H9 (cell line): ENCODE measurements at places on chromosomes 6 and 20.

GRCh38 chr6:101195588-101195987 lies 197.9 kb upstream of the GRIK2 start:
- no peak for DNase-seq

GRCh38 chr6:37033255-37033654 lies 27.8 kb downstream of the FGD2 start:
- no peak for DNase-seq

- no peak for DNase-seq
Measured at GRCh38 chr6:49198015-49198414, 265.0 kb downstream of the MMUT start.

- no peak for DNase-seq
Measured at GRCh38 chr6:28336284-28337120, 554 bp upstream of the ZSCAN31 start.

DNA sequence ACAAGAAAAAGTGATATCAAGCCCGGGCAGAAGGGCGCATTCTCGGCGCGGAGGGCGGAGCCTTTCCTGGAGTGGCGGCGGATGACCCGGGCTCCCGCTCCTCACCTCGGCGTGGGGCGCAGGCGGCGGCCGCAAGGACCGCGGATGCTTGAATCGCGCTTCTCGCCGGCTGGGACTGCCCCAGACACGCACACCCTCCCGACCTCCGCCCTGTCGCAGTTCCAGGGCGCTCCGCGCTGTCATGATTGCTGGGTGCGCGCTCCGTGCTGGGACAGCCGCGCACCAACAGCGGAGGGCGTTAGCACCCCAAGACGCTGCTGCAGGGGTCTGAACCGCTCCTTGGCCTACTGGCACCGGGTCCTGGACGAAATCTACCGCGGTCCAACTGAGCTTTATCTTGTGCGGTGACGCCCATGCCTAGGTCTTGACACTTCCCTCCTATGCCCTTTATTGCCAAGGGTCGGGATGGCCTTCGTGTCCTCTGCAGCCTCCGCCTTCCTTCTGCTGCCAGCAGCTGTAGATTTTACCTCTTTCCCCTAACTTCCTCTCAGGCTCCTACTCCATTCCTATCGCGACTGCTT lies 43.3 kb downstream of the IRAK1BP1 start:
- DNase-seq = peak; percentile 74

DNA sequence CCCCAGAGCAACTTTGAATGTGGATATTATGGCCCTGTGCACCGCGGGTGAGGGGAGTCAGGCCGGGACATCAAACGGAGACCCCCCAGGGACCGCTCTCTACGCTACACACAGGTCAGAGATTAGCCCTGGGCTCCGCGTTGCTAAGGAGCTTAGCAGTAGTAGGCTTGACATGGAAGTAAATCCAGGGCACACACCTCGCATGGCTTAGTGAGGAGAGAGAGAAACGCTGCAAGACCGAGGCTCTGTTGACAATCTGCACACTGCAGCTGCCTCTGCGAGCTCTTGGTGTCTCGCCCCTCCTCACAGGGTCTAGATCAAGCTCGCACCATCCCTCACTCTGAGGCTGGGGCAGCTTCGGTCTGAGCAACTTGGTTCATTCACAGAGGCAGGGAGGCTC lies 116.1 kb upstream of the CDH4 start:
- no peak for DNase-seq

- no peak for DNase-seq
Measured at GRCh38 chr6:166563805-166564204, 22.7 kb downstream of the RAMACL start.

- no peak for DNase-seq
Measured at GRCh38 chr6:113818578-113818977, 38.6 kb upstream of the MARCKS start.

DNA sequence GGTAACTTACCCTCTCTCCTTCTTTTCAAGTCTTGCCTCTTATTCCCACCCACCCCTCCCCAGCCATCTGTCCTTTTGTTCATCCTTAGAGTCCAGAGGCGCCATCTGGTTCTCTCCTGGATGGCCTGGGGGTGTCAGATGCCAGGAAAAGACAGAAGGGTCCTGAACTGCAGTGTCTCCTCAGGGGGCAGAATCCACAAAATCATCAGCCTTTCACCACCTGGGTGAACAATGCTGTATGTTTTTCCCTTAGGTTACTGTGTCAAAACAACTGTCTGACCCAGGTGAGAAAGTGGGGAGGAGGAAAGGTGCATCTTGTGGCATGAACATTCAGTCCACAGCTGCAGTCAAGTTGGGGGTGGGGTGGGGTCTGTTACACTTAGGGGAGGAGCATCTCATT lies 47.9 kb upstream of the FYN start:
- DNase-seq = peak; percentile 55

GRCh38 chr20:61974357-61974665 lies 91.4 kb downstream of the TAF4 start:
- DNase-seq = no peak

GRCh38 chr6:31908791-31909190 lies 6.9 kb upstream of the ZBTB12 start:
- DNase-seq = no peak

DNA sequence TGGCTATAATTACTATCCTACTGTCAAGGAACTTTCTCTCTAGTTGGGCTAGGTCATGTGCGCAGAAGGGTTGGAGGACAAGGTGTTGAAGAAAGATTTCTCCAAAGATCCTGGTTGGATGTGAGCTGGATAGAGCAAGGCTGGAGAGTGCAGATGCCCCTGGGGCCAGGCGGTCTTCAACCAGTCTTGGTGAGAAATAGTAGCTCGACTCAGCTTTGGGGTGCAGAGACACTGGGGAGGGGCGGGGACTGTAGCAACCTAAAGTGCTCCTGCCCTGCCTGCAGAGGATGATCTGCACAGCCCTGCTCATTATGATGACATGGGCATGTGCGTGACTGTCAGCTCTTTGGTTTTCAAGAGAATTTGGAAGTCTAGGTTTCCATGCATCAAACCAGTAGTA lies 35.9 kb downstream of the PHACTR3 start:
- no peak for DNase-seq

DNA sequence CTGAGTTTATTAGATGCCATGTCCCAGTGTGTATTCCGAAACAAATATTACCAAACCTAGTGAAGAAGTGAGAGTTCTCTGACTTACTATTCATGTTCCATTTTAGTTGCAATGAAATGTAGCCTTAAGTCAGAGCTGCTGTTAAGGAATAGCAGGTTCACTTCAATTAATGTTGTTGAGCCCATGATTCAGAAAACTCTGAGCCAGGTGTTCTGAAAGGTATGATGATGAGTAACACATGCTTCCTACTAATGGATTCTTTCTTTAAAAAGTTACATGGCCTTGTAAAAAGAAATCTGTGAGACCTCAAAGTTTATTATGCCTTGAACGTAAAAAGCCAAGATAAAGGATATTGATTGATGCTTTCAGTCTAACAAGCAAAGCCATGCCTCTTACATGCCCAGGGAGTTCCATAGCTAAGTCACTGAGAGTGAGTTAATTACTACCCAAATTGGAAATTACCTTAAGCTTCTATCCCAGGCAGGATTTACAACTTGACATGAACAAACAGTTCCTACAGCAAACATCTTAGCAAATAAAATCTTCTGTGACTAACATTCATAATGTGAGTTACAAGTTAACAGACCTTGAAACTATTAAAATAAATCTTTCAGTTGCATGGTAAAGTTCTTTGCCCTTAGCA lies 122.9 kb downstream of the AKAP7 start:
- no peak for DNase-seq

GRCh38 chr6:166692723-166693302 lies 65.8 kb upstream of the RPS6KA2 start:
- no peak for DNase-seq

GRCh38 chr6:136726837-136727557 lies 65.3 kb downstream of the MAP3K5 start:
- DNase-seq = no peak

GRCh38 chr20:45409521-45410272 lies 1.6 kb downstream of the DBNDD2 start:
- no peak for DNase-seq

- DNase-seq = no peak
Measured at GRCh38 chr6:79808921-79809320, 138.4 kb downstream of the ELOVL4 start.

DNA sequence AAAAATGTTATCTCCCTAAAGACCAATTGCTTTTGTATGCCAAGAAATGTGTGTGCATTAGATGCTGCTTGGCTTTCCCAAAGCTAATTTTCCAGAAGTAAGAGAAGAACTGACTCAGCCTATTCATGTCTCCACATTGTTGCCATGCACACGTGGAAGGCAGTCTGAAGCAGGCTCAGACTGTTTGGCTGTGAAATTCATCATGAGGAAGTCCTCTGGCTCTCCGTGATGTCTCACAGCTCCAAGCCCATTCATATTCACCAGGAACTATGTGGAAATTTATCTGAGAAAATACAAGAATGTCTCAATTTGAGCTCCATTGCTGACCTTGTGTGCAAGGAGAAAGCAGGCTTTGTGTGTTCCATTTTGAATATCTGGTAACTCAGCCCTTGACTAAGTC lies 1022.2 kb upstream of the GJE1 start:
- DNase-seq = no peak

- peak; percentile 54 for DNase-seq
Measured at GRCh38 chr20:24781418-24781980, 167.6 kb upstream of the CST7 start.

DNA sequence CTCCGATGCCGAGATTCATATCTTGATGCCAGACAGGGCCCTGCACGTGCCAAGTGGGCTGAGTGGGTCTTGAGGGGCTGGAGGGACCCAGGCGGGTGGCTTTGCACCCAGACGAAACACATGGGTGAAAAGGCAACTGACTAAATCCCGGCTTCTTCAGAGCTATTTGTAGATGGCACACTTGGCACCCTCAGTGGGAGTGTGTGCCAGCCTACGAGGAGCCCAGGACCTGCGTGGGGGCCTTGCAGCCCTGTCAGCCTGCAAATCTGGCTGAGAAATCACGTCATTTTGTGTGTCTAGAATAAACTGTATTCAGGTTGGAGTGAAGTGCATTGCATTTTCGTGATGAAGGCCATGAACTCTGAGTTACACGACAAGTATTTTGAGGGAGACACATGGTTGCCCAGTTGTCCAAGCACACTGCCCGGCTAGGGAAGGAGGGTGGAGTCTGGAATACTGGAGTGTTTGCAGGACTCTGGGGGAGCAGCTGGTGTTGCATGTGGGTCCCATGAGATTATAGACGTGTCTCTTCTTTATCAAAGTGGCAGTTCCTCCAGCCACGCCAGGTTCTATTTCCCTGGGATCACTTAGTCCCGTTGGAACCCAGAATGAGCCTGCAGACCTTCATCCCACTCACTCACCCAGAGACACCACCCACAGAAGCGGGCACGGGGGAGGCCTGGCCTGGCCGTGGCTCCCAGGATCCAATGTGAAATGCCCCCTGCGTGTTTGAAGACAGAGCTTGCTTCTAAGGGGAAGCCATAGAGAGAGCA lies 60.2 kb downstream of the DLL1 start:
- no peak for DNase-seq

GRCh38 chr20:24722586-24722985 lies 226.5 kb upstream of the CST7 start:
- no peak for DNase-seq

- no peak for DNase-seq
Measured at GRCh38 chr20:5109276-5109675, 10.5 kb downstream of the PCNA start.

DNA sequence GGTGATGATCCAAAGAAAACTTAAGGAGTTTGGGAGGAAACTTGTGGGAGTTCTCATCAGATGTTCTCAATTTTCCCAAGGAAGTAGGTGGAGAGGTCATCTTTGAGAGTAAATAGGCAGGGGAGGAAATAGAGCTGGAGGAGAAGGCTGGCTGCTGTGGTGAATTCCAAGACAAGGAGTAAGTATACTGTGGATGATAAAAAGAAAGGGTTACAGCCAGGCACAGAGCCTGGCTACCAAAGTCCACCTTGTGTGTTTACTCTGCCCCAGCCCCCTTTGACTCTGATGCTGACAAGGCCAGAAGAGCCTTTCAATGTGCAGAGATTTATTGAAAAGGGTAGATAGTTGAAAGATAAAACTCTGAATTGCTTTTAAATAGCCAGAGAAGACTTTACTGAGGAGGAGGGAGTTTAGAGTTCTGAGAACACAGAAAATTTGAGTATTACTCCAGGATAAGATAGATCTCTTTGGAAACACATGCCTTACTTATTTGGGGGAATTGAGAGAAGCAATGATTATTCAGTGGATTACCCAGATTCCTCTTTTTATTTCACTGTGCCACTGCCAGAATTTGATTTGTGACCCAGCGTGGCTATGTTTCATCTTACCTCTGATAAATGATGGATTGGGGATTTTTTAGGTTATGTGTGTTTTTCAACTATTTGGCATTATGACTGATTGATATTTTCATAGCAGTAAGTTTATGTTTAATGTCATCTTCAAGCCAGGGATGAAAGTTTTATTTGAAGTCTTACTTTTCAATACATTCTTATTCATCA lies 182.6 kb upstream of the JAG1 start:
- DNase-seq = no peak

DNA sequence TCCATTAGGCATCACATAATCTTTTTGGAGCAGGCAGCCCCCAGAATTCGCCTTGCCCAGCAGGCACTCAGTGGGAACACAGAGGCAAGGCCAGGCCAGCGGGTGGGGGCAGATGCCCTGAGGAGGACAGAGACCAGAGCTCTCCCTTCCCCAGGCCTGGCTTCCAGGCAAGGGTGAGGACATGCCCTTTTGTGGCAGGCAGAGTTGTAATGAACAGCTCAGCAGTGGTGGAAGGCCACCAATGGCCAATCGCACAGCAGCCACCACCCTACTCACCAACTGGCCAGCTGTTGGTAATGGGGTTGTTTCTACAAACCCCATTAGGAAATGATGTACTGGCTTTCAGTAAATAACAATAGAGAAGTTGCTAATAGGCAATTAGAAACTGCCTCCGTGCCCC lies 15.4 kb upstream of the DDO start:
- no peak for DNase-seq

DNA sequence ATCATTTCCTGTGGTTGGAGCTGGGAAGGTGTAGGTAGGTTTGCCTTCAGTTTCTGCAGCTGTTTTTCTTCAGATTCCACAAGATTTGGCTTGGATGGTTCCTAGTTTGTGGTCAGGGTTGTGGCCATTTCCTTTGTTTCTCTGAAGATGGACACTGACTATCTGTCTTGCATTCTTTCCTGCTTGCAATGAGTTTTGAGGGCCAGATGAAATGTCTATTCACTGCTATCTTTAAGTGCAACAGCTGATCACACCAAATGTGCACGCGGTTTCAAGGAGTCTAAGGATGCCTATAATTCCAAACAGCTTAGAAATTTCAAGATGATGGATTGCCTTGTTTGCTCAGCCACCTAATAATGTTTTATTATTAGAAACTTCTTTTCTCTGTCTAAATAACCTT lies 28.4 kb downstream of the IL20RA start:
- no peak for DNase-seq

GRCh38 chr20:25249198-25249931 lies 1.5 kb downstream of the PYGB start:
- peak; percentile 8 for DNase-seq
